ENCODE measurements at places on chromosomes 12 and 14.

DNA sequence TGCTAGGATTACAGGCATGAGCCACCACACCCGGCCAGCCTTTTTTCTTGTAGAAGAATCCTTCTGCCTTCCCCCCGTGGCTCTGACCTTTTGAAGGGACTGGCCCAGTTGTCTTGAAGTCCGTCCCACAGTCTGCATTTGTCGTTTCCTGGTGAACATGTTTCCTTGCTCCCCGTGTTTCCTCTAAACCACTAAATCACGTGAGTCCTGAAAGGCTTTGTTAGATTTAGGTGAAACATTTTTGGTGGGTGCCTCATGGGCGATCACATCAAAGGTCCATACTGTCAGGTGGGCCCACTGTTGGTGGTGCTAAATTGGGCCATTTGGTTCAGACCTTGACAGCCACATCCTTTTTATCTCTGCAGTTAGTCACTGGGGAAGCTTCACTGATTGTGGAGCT is 26.3 kb downstream of the MLXIP start:
- no peak for DNase-seq

DNA sequence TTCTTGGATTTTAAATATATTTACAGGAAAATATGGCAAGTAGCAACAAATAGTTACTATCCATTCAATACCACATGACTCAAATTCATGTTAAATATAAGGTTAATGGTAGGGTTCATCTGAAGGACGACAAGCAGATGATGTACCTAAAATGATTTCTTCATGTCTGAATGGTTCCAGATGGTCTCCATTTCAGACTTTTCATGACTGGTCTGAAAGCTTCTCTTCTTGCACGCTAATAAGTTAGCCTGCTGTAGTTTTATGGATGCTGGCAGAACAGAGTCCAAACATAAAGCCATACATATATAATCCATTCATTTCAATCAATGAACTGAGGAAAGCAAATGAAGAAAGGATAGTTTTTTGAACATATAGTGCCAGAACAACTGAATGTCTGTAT is 257.0 kb upstream of the MGAT4C start:
- no peak for DNase-seq

- no peak for DNase-seq
Observed at GRCh38 chr14:93173943-93174395, 10.7 kb downstream of the MOAP1 start.

- DNase-seq: no peak
Observed at GRCh38 chr14:91888641-91889476, 21.5 kb upstream of the TC2N start.

GRCh38 chr12:78179346-78179745 is 348.7 kb downstream of the NAV3 start:
- DNase-seq: no peak

GRCh38 chr14:61107869-61108493 is 126.9 kb downstream of the SLC38A6 start:
- DNase-seq: no peak

GRCh38 chr14:51652168-51653078 is 713 bp downstream of the FRMD6 start:
- DNase-seq: no peak

- DNase-seq: no peak
Observed at GRCh38 chr14:40098468-40098867, 666.2 kb upstream of the FBXO33 start.

DNA sequence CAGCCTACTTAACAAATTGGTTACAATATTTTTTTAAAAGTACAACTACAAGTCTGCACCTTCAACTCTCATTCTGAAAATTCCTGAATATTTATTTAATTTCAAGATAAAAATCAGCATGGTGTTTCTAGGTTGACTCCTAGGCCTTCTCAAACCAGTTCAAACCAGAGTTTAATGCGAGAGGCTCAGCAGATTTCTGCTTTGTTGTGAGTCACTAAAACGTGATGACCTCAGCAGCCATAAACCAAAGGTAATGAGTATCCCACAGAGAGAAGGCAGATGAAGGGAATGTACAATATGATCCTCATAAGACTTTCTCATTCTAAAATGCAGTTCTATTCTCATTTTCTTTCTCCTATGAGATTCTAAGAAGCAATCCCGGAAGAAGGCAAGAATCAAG is 1.5 kb downstream of the PRDM4 start:
- DNase-seq: no peak

- DNase-seq: no peak
Observed at GRCh38 chr12:28237423-28237822, 47.2 kb downstream of the CCDC91 start.

DNA sequence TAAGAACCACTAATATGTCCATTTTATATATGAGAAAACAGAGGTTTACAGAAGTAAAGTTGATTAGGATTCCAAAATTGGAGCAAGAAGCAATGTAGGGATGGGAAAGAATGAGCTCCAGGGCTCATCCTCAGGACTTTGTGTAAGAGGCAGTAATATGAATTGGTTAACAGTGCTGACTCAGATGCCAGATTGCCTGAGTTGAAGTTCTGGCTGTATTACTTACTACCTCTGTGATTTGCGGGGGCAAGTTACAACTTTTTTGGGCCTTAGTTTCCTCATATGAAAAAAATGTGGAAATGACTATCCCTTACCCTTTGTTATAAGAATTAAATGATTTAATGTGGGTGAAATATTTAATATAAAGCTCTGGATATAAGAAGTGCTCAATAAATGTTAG is 35.1 kb upstream of the PPP2R5E start:
- no peak for DNase-seq

DNA sequence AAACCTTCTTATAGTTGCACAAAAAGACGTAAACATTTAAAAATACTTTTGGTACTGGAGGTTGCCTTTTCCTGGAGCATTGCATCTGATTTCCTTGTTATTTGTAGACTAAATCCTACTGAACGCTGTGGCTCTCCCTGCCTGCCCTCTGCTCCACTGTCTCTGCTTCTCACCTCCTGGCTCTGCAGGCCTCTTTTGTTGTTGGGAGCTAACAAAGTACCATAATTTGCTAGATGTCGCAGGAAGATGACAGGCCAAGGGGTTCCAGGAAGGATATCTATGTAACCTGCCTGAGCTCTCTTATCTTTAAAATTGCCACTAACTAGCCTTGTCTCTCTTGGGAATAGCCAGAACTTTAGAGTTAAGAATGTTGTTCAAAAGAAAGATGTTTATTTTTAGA is 21.4 kb downstream of the SYNE2 start:
- no peak for DNase-seq

DNA sequence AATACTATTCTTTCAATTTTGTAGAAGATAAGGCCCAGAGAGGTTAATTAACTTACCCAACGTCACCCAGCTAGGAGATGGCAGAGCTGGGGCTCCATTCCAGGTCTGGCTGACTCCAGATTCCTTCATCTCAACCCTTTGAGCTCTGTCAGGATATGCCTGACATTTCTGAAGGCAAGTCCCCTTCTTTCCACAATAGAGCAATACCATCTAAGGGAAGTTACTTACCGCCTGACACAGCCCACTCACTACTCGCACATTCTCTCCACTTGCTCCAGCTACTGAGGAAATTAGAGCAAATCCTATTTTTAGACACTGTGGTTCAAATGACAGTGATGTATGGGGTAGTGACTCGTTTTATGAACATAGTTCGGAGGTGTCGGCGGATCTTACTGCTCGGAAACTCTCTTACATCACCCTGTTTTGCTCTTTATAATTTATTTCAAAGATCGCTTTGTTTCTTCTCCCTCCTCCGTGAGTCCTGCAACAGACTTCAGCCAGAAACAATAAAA is 2.0 kb upstream of the WSCD2 start:
- no peak for DNase-seq

DNA sequence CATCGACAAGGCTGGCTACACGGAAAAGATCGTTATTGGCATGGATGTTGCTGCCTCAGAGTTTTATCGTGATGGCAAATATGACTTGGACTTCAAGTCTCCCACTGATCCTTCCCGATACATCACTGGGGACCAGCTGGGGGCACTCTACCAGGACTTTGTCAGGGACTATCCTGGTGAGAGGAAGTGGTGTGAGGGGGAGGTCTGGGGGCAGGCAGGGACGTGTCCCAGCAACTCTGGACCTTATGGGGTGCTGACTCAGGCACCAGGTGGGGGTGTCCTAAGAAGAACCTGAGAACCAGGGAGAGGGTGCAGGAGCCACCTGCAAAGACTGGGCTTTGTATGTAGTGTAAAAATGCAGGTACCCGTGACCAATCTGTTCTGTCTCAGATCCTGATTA is 5.2 kb downstream of the ENO2 start:
- DNase-seq: no peak

DNA sequence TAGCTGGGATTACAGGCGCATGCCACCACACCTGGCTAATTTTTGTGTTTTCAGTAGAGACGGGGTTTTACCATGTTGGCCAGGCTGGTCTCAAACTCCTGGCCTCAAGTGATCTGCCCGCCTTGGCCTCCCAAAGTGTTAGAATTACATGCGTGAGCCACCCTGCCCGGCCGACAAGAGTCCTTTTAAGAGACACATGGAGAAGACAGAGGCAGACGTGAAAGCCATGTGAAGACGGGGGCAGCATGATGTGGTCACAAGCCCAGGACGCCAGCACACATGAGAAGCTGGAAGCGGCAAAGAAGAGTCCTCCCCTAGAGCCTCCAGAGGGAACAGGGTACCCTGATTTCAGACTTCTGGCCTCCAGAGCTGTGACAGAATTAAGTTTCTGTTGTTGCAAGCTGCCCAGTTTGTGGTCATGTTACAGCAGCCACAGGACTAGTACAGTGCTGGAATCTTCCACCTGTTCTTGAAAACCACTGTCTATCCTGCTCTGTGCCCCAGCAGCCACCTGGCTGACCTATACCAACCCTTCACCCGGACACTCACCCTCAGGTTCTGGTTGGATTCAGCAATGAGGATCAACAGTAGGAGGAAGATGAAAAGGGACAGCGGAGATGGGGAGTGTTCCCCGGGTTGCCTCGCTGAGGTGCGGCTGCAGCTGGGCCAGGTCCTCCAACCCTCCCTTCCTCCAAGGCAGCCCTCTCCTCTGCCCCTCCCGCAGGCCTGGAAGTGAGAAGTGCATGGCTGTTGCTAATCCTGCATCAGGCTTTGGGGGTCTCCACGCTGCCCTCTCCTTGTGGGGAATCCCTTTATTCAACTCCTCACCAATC is 16.9 kb downstream of the VPS37B start:
- no peak for DNase-seq

GRCh38 chr14:25508845-25509244 is 458.9 kb upstream of the STXBP6 start:
- no peak for DNase-seq

DNA sequence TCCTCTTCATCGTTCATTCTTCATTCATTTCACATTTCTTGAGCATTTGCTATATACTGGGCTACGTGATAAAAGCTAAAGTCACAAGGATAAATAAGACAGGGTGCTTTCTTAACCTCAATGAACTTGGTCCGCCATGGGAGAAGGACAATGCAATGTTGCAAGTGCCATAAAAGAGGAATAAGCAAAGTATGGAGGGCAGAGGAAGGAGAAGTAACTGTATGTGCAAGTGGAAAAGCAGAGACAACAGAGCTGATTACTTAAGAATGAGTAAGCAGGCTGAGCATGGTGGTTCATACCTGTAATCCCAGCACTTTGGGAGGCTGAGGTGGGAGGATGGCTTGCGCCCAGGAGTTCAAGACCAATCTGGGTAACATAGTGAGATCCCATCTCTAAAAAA is 14.4 kb downstream of the AREL1 start:
- no peak for DNase-seq

GRCh38 chr14:20757965-20758364 is 10.2 kb upstream of the EDDM3B start:
- DNase-seq: no peak

DNA sequence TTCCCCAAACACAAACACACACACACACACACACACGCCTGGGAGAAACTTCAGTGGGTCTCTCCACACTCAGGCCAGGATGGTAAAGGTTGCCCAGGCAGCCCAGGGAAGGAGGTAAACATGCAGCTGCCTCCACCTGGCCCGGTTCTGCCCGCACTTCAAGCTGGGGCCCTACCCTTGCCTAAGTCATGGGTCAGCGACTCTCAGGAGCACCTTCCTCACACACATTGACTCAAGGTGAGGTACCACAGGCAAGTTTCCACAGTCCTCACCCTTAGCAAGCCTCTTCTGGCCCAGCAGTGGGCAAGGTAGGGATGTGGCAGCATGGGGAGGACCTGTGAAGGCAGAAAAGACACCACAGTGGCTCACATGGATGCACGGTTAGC is 14.1 kb upstream of the FAIM2 start:
- no peak for DNase-seq

- DNase-seq: no peak
Observed at GRCh38 chr12:87253157-87253556, 776.0 kb downstream of the C12orf50 start.

- no peak for DNase-seq
Observed at GRCh38 chr14:89164168-89165073, 252.6 kb downstream of the FOXN3 start.

- no peak for DNase-seq
Observed at GRCh38 chr14:51666826-51667225, 15.1 kb downstream of the FRMD6 start.

DNA sequence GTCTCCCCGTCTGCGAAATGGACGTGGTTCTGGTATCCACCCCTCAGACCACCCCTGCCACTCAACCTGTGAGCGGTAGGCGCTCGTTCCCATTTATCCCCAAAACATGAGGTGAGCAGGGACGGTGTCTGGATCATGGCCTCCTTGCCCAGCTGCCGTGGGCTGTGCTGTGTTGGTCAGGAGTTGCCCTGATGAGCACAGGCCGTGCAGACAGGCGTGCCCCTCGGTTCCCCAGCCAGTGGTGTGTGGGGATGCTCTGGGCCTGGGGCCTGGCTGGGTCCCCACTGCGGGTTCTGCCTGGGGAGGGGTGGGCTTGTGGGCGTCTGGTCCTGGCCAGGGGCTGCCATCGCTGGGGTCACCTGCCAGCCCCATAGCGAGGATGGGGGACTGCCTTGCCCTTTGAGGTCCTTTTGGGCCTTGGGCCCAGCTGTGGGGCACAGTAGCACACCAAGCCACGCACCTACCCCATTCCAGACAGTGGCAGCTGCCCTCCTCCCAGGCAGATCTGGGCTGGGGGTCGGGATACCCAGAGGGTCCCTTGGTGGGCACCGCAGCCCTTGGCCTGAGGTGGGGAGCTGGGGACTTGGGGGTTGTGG is 11.3 kb upstream of the PUS1 start:
- DNase-seq: no peak

GRCh38 chr12:39824505-39825212 is 205.1 kb upstream of the ABCD2 start:
- no peak for DNase-seq

DNA sequence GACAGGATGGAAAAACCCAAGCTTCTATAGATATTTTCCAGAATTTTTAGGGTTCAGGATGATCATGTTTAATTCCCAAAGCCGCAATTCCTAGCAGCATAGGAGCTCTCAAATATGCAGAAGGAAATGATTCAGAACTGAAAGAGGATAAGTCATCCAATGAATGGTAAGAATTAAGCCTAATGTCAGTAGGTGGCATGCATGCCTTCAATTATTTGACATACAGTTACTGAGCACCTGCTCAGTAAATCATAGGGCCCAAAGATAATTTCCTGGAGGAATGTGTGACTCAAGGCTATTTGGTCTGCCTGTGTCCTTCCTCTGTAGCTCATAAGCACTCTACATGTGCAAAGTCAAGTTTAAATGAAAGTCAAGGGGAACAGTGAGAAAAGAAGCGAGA is 116.8 kb upstream of the SLC38A4 start:
- DNase-seq: no peak

Data from NCI-H187 (cell line).